ENCODE measurements at places on chromosomes 12 and 14.

DNA sequence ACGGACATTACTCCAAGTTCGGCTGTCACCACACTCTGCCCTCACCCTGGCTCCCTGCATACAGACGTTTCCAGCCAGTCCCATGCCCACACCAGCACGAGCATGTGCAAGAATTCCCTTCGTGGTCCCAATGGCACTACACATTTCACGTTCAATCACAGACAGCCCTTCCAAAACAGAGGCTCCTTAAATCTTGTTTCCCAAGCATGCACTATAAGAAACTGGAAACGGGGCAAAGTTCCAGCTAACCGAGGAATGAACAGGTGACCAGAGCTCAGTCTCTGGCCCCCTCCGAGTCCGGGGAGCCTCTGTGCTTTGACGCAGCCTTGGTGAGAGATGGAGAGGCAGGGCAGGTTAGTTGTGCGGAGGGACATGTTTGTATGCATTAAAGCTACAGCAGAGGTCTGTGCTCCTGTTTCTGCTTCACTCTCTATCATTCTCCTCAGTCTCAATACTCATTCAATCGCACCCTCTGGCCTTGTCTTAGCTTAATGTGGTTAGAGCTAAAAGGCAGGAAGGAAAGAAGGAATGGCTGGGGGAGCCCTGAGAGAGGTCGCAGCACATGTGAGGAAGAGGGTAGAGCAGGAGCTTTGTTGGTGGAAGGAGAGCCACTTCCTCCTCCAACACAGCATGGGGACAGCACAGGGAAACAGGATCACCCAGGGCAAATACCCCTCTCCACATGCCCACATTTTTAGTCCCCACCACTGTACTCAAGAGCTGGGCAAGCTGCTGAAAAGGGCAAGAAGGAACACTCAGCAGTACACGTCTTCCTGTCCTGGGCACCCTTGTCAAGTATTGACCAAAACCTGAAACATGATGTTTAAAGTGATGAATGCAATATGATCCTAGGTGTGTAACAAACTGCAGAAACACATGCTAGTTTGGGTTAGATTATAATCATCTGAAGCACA is 12.2 kb upstream of the SELPLG start:
- no peak for DNase-seq

- no peak for DNase-seq
Measured at GRCh38 chr12:128326406-128326805, 59.4 kb downstream of the TMEM132C start.

GRCh38 chr14:62347562-62348011 is 585.4 kb downstream of the SNAPC1 start:
- DNase-seq, result no peak

DNA sequence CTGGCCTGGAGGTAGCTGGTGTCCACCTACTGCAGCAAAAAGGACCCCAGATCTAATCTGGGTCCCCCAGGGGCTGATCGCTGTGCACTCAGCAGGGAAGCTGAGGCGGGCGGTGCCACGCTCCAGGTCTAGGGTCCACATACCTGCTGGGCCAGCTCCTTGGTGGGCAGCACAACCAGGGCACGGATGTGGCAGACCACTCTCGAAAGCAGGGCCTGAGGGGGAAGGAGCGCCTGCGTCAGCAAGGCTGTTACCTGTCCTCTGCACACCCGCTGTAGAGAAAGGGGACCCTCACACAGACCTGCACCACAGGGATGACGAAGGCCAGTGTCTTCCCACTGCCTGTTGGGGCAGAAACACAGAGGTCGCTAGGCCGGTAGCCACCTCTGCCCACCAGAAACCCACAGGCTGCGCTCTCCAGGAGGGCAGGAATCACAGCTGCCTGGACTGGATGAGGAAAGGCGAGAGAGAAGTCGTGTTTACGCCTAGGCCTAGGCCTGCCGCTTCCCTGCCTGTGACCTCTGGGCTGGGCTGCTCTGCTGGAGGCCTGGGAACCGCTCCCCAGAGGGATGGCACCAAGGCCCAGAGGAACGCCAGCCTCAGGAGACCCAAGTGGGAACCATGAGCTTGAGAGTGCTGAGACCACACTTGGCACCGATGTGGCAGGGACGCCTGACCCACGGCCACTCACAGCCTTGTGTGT is 2.0 kb downstream of the DDX51 start:
- DNase-seq, result no peak

DNA sequence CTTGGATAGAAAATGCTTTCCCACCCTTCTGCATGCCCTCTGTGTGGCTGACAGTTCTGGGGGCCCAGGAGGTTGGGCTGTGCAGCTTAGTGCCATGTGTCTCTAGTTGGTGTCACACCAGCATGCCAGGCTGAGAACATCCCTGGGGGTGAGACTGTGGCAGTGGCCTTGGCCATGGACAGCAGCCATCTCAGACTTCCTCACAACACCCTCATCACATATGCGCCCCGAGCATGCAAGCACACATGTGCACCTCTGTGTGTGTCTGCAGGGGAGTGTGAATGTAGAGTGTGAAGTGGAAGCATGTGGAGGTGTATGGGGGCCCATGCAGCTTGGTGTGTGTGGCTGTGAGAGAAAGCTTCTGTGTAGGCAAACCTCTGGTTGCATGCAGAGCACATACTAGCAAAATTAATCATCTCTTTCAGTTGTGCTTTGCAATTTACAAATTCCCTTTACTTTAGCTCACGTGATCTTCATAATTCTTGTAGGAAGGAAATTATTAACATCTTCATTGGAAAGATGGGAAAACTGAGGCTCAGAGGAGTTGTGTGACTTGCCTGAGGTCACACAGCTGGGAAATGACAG is 8.4 kb downstream of the ASIC1 start:
- no peak for DNase-seq

DNA sequence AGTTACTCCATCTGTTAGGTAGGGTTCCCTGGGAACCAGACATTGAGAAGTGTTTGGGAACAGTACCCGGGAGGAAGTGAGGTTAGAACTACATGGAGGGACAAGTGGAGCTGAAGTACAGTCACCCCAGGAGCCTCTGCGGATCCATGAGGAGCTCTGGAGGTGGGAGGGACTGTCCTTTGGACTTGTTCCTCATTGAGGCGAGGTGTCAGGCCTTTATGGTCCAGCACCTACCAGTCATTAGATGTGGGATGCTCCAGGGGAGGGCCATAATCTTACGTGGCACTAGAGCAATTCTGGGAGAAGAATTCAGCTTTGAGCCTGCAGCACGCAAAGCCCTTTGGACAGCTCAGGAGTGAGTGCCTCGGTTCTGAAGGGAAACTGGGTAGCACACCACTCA is 142.8 kb downstream of the DACT1 start:
- no peak for DNase-seq

DNA sequence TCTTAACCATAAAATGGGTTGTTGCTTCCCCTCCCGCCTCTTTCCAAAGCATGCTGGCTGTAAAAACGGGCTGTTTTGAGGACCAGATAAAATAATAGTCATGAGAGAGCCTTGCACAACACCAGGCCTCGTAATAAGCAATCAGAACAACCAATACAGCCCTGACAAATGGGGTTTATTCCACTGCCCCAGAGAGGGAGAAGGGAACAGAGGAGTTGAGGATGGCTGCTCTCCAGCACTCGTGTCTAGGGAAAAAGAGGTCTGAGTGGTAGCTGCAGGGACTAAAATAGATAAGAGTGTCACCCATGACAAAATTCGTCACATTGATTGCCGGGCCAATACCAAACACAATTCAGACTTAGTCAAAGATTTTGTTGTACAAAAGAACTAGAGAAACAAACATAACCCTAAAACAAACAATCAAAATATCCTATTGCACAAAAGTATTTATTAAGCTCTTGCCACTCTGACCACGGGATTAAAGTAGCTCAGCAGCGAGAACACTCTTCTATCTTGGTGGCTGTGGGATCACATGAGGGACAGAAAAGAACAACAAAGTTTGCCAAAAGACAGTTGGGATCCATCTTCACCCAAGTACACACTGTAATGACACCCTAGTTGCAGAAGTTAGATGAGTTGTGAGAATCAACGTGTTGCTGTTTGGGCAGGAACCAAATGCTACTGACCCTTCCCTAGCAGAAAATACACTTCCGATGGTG is 188.0 kb downstream of the FOXN3 start:
- DNase-seq, result no peak

DNA sequence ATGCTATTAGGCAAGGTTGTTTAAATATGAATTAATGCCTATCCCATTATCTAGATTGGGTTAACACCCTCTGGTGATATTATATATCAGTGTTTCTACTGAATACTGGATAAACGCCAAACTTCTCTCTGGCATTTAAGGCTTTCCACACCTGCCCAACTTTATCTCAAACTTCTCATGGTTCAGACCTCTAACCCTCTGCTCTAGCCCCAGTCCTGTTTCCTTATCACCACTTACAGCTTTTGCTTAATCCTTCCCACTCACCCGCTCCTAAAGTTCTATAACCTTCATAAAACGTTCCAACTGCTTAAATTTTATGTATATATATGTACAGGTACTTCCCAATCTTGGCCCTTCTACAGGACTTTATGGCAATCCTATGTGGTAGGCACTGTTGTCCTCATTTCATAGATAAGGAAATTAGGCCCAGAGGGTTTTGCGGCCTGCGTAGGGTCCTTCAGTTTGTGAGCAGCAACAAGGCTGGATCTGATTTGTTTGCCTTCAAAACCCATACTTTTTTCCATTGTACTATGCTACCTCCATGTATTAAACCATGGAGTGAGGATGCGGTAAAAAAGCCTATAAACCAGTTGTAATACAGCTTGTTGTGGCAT is 1.2 kb downstream of the LPCAT3 start:
- no peak for DNase-seq

DNA sequence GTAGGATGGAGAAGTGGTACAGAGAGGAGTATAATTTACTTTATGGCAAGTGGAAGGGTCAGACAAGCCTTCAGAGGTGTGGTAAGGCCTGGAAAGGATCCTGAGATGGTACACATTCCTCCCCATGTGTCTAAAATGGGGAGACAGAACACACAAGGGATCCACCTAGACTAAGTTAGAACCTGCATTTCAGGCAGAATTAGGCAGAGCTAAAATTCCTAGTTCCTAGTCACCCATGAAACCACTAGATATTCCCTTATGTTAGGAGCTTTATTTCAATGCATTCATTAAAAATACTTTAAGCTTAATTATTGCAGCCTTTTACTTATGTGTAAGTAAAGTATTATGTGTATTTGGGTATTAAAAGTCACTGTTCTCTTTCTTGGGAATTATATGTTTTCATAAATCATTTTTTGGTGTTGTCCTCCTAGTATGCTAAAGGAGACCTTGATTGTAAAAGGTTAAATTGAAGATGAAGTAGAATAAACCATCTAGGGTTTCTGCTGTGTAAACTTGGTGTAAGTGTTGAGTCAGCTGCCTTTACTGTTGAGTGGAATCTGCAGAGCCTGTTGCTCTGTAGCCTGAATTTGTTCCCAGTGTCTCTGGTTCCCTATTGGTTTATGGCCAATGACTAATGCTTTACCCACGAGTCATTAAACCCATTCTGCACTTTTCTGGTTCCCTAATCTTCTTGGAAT is 423.2 kb downstream of the ATP23 start:
- DNase-seq, result no peak

GRCh38 chr14:56367416-56367815 is 212.2 kb upstream of the TMEM260 start:
- DNase-seq, result no peak

DNA sequence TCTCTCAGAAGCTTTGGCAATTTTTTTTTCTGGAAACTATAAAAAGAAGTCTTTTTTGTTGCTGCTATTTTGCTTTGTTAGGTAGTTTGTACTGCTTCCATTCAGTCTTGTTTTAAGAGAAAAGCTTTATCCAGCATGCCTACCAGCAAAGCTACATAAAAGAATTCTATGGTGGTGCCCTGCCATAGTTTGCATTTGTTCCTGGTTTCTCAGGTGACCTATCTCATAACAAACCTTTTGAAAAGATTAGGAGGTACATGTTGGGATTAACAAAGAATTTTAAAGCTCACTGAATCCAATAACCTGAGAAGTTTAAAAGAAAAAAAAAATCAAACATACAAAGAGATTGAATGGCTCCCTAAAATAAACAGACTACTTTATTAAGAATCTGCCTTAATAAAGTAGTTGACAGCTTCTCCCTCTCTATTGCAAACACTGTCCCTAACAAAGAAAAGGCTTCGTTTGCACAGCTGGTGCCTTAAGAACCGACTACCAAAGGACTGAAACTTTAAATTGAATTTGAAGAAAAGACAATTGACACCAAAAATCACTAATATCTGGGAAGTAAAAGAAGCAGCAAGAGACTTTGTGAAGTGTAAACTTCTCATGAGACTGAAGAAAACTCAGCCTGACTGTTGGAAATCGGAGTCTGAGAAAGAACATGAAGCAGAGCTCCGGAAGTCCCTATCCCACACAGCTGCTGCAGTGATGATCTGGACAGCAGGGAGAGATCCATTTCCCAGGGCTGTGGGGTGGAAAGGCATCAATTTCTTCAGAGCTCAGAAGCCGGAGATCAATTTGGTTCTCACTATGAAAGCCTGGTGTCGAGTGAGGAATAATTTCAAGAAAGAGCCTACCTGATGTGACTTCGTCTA is 102.7 kb upstream of the PLEKHA5 start:
- DNase-seq, result no peak

DNA sequence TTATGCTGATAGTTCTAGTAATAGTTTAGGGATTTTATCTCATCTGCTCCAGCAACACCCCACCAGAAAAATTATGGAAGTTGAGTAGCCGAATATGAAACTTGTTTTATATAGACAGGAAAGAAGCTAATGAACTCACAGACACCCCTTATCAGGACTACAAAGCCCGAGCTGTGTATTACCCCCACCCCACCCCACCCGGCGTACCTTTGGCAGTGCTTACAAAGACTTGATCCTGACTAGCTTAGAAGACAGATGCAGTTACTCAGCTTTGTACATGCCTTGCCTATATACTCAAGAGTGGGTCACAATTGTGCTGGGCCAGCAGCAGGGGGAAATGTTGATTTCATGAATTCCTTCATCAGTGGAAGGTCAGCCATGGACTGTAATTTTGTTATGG is 22.4 kb downstream of the PROX2 start:
- no peak for DNase-seq

DNA sequence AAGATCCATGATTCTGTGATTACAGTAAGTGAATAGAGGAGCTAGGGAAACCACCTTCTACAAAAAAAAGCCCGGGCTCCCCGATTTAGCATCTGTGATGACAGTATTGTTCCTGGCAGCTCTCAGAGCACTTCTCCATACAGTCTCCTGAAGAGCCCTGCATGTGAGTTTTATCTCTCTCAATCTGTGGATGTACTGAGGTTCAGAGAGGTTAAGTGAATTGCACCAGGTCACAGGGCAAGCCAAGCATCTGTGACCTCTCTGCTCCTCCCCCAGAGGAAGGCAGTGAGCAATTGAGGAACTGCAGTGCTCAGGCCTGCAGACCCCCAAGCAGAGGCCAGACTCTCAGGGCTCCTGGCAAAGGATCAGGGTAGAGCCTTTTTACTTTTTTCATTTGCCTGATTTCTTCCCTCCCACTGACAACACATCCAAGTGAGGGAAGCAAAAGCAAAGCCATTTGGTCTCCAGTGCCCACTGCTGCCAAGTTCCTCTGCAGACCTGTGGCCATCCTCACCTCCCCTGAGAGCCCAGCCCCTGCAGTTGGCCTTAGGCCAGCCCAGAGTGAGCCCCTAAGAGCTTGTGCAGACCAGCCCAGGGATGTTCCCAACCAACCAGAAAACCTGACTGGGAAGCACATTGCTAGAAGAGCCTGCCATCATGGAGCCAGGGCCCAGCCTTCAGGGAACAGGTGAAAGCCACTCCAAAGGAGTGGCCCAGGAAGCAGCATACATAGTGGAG is 47.6 kb upstream of the PNMA1 start:
- no peak for DNase-seq

All from NCI-H187 (cell line).